ENCODE measurements at places on chromosomes 11 and 22.
A peak's percentile ranks its signal among the peaks of the same experiment; 100 is the strongest.

- no peak for DNase-seq
These were observed 83.9 kb downstream of the ETS1 start for GRCh38 chr11:128503245-128503991.

DNA sequence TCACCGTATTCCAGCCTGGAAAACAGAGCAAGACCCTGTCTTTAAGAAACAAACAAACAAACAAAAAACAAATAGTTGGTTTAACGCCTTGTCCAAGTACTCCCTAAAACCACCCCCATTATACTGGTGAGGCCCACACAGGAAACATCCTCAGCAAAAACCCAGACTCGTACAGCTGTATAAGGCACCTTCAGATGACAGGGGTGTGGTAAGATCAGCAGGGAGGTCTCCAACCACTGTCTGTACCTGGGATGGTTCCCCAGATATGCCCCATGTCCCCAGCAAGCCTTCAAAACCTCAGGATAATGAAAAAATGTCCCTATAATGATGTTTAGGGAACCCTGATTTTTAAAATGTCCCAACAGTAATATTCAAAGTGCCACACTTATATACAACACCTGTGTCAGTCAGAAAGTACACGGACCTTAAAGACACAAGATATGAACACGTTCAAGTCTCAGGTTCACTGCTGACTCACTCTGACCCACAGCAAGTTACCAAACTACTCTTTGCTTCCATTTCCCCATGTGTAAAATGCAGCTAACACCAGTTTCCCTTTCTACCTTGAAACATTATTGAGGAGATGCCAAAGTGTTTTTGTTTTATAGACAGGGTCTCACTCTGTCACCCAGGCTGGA lies 9.3 kb downstream of the SF3A1 start:
- no peak for DNase-seq

DNA sequence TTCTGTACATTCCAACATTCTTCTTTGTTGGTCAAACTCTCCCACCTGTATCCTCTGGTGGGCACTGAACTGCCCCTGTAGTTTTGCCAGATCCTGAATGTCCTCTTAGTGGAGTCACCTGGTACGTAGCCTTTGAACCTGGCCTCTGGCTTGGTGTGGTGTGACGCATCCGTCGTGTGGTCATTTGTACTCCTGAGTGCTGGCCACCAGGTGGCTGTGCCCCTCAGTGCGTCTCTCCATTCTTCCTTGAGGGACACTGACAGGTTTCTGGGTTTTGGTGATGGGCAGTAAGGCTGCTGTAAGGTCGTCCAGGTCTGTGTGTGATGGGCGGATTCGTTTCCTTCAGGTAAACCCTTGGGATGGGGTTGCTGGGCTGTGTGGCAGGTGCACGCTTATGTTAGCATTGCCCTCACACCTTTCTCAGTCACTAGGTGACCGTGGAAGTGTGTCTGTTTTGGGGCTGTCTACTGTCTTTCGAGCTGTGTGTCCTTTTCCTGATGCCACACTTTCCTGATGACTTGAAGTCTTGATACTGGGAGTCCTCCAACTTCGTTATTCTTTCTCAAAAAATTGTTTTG lies 13.6 kb upstream of the RANBP1 start:
- no peak for DNase-seq

GRCh38 chr11:94897330-94897768 lies 76.0 kb downstream of the CWC15 start:
- peak; percentile 79 for DNase-seq

DNA sequence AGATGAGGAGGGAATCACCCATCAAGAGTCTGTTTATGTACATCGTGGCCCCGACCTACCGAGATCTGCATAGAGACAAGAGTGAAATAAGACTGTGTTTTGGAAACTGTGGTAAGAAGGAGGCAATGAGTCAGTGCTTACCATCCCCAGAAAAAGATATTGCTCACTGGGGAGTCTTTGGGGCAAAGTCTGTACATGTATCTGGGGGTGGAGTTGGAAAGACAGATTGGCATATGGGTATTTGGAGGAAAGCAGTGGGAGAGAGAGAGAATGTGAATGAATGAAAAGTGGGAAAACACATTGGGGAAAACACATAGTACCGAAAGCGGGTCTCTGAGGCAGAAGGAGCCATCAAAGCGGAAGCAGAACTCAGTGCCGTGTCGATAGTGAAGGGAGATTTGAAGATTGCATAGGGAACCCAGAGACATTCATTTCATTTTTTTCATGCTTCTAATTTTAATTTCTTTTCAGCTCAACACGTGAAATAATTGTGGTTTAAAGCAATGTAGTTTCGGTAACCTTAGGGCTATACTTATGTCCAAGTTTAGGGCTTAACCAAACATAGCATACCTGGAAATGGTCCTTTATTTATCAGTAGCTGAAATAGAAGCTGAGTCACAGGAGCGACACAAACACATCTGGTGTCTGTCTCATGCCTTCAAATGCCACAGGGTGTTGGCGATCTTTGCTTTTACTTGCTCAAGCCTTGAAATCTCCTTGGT lies 98.6 kb upstream of the CD44 start:
- DNase-seq = peak; percentile 9

GRCh38 chr11:123544631-123545375 lies 109.6 kb downstream of the SCN3B start:
- DNase-seq = peak; percentile 52

DNA sequence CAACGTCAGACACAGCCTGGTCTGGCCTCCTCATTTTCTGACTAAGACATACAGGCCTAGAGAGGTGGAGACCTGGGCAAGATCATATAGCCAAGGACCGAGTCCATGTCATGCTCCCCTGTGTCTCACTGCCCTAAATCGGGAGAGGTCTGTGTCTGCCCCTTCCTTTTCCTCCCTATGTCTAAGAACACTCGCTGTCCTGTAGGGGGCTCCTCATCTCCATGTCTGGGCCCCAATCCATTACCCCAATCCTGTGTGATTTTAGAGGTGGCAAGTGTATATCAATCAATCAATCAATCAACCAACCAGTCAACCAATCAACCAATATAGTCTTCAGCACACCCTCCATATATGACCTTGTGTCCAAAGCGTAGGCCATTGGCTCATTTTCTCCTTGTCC lies 125.7 kb downstream of the KIRREL3 start:
- DNase-seq = no peak

GRCh38 chr22:37183432-37184379 lies 4.3 kb downstream of the C1QTNF6 start:
- DNase-seq = no peak

- no peak for DNase-seq
These were observed 20.0 kb upstream of the RAB39A start for GRCh38 chr11:107908211-107908610.

DNA sequence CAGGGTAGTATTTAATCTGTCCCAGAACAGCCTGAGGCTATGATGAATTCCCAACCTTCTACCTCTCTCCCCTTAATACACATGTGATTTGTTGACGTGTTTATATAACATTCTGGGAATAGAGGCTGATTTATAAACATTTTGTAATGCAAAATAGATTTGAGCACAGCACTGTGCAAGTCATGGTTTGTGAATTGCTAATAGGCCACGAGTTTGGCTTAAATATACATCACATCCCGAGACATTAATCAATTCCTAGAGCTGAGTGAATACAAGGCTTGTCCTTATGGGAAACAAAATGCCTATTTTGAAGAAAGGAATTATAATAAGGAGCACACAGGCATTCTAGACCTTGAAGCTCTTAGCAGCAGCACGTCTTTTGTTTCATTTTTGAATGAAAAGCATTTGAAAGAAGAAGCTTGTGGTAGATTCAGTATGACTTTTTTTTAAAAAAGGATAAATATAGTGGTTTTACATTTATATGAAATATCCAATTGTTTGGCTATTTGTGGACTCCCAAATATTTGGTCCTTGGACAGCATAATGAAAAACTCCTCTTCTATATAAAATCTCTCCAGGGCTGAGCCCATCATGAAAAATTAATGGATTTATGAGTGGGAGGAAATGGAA lies 116.4 kb downstream of the SLC17A6 start:
- DNase-seq = no peak

- DNase-seq = no peak
These were observed 6.1 kb upstream of the FOLR3 start for GRCh38 chr11:72129381-72129780.

- no peak for DNase-seq
These were observed 5.7 kb downstream of the PIK3IP1 start for GRCh38 chr22:31286360-31287255.

- DNase-seq = no peak
These were observed 13.6 kb downstream of the MRPL21 start for GRCh38 chr11:68889948-68890446.

DNA sequence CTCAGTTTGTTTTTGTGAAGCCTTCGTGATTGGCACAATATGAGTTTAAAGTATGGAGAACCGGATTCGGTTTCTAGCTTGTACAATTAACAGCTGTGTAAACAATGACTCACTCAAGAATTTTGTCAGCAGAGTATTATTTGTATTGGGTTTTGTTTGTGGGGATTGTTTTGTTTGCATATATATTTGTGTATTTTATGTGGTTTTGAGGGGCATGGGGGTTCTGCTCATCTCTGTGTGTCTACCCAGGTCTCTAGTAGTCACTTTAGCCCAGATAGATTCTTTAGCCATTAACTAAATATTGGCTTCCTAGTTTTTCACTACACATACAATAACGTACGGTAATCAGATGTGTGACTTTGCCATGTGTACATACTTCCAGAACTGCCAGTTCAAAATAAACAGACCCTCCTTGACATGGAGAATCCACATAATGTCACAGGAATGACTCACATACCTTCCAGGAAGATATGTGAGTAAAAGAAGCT lies 7.5 kb upstream of the MS4A7 start:
- DNase-seq = no peak

- DNase-seq = no peak
These were observed 47.6 kb downstream of the FAM83F start for GRCh38 chr22:40042312-40042711.

GRCh38 chr22:40463683-40464082 lies 93.3 kb downstream of the SGSM3 start:
- no peak for DNase-seq

- no peak for DNase-seq
These were observed 4.7 kb upstream of the SLC22A12 start for GRCh38 chr11:64586366-64586765.

- DNase-seq = no peak
These were observed 28.5 kb downstream of the MN1 start for GRCh38 chr22:27772984-27773498.

DNA sequence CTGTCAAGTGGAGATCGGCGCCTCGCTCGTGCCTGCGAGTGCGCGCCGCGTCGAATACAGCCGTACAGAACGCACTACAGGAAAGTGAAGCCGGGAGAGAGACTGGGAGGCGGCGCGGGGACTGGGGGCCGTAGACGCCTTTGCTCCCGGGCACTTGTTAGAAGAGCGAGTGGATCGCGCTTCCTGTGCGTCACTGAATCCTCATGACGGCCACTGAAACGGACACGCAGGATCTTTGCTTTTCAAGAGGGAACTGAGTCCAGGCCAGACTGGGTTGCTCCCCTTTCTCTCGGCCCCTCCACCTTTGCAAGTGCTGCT lies 314 bp downstream of the RIC8A start:
- no peak for DNase-seq

GRCh38 chr11:1262172-1263006 lies 39.5 kb downstream of the MUC5B start:
- DNase-seq = peak; percentile 97

DNA sequence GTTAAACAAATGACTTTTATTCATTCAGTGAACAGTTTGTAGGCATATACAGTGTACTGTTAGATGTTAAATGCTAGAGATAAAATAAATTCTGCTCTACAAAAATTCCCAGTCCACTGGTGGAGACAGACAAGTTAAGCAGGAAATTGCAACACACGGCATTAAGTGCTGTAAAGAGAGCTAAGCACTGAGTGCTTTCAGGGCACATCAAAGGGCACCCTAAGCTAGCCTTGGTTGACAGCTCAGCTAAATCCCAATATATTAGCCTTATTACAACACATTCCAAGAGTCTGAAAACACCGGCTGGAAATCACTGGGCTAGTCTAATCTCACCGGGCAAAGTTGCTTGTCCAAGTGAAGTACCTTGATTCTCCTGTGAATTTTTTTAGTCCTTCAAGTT lies 55.1 kb downstream of the NOX4 start:
- no peak for DNase-seq

DNA sequence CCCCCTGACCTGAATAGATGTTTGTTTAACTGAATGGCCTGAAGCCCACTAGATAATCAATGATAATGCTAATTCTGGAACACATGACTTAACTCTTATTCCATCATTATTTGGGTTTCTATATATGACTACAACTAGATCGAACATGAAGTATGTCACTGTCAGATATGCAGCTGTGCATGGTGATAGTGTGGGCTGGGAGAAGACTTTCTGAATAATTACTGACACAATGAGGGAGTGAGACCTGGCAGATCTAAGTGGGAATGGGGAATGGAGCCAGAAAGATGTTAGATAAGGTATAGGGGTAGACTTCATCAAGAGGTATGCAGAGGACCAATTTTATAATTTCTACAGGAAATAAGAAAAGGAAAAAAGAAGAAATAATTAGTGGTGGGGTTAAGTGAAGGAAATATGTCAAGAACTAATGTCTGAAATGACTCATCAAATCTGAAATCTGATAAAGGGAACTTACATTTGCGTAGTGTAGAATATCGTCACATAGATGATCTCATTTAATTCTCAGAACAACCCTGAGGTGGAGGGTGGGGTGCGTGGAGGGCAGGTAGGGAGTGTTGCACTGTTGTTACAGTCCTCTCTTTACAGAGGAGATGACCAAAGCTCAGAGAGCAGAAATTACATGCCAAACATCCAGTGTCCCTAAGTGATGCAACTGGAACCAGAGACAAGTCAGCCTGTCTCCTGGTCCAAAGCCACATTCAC lies 68.2 kb upstream of the EED start:
- DNase-seq = no peak

DNA sequence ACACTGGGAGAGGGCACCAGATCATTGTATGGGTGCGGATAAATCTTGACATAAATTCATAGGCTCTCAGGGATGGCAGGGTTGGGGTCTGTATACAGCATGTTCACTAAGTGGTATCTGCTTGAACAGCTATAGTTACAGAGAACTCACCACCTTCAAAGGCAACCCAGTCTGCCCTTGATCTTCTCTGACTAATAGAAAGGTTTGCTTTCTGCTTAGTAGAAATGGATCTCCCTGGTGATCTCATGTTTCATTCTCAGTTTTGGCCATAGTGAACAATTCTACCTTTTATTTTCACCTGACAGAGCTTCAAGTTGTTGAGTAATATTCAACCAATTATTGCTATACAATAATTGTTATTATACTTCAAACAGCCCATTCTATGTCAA lies 32.4 kb downstream of the CNTF start:
- DNase-seq = no peak

DNA sequence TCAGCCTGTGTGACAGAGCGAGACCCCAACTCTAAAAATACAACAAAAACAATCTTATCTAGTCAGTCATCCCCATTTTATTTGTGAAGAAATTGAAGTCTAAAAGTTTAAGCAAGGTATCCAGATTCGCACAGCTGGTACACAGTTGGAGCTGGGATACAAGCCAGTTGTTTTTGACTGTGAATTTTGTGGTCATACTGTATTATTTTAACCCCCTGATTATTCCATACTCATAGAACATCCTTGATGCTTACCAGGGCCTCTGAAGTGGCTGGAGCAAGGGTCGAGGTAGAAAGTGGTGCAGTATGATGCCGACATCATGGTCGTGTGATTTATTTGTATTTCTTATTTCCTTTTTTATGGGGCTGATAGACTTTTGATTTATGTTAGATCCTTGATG lies 50.0 kb downstream of the BID start:
- DNase-seq = no peak

- no peak for DNase-seq
These were observed 558.5 kb downstream of the MIAT start for GRCh38 chr22:27215871-27216270.

Measured in head of caudate nucleus (tissue), 42 donors.